ENCODE measurements at places on chromosomes 6 and 20.

- DNase-seq, result no peak
These were observed 25.3 kb upstream of the KIF3B start for GRCh38 chr20:32252189-32252588.

DNA sequence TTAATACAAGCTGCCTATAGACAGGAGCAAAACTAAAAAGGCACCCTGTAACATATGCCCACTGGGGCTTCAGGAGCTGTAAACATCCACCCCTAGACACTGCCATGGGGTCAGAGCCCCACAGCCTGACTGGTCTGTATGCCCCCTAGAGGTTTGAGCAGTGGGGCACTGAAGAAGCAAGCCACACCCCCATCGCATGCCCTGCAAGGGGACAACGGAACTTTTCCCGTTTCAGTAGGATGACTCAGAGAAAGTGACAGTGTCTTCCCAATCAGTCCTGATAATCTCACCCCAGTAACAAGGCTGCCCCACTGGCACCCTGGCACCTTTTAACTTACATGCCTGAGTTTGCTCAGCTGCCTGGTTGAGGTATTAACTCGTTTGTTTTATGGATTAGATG lies 35.9 kb downstream of the BEND3 start:
- DNase-seq, result no peak

- DNase-seq, result no peak
These were observed 319.2 kb upstream of the MOCS1 start for GRCh38 chr6:40253420-40253819.

- no peak for DNase-seq
These were observed 1.5 kb upstream of the VEGFA start for GRCh38 chr6:43768506-43768860.

DNA sequence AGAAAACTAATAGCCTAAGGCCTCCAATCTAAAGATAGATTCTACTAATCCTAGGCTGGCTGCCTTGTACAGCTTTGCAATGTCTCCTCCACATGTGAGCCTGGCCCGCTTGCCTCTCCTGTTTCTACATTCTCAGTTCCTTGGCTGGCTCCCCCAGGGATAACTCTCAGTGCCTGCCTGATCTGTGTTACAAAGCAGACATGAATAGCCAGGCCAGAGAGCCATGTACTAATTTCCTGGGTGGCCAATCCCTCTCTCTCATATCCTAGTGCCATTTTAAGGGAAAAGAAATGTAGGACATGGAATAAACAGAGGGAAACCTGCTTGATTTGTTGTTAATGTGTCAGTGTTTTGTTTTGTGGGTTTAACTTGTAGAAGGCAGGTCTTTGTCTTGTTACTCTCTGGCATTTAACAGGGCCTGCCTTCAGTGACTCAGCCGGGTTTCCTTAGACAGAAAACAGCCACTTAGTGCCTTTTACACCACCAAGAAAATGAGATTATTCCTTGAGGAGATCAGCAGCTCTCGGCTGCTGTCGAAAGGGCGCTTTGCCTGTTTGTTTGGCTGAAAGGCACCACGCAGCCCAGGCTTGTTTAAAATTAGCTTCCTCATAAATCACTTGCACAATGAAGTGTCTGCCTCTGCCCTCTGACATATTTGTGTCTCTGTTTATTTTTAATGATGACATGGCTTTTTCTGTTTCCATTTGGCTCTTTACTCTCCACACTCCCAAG lies 702.7 kb downstream of the MAFB start:
- peak; percentile 52 for DNase-seq

DNA sequence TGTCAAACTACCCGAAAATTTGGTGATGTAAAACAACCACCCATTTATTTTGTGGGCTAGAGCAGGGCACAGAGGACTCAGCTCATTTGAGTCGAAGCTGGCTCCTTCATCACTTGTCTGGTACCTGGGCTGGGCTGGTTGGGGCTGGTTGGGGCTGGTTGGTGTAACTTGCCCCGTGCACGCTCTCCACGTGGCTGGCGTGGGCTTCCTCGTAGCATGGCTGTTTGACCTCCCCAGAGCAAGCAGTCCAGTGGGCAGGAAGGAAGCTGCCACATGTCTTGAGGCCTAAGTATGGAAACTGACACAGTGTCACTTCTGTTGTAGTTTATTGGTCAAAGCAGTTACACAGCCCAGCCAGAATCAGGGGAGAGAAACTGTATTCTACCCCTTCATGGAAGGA lies 27.1 kb downstream of the BCAS4 start:
- no peak for DNase-seq

- no peak for DNase-seq
These were observed 198.7 kb upstream of the STXBP5 start for GRCh38 chr6:147005499-147005898.
